ENCODE measurements at places on chromosomes 4 and X.
A peak's percentile ranks its signal among the peaks of the same experiment; 100 is the strongest.

- no peak for DNase-seq
Measured at GRCh38 chr4:43126595-43126994, 234.1 kb downstream of the GRXCR1 start.

- DNase-seq: peak; percentile 85
Measured at GRCh38 chr4:156968479-156968984, 3.1 kb downstream of the PDGFC start.

GRCh38 chrX:45186643-45187026 lies 14.0 kb downstream of the DIPK2B start:
- DNase-seq: no peak

DNA sequence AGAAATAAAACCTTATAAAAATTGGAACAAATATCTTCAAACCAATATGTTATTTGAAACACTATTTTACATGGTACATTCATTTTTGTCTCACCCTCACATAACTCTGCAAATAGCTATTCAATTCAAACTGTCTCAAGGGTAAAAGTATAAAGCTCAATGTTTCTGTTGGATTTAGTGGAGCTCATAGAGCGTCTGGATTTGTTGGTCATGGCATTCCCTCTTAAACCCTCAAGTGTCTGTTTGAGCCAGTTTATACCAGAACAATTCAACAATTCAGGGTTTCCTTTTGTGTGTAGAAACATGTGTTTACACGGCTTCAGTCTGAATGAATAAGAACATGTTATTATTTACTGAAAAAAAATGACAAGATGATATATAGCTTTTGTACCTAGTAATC lies 161.6 kb downstream of the PCDH18 start:
- DNase-seq: no peak

- DNase-seq: no peak
Measured at GRCh38 chr4:171956678-171957077, 143.5 kb downstream of the GALNTL6 start.

DNA sequence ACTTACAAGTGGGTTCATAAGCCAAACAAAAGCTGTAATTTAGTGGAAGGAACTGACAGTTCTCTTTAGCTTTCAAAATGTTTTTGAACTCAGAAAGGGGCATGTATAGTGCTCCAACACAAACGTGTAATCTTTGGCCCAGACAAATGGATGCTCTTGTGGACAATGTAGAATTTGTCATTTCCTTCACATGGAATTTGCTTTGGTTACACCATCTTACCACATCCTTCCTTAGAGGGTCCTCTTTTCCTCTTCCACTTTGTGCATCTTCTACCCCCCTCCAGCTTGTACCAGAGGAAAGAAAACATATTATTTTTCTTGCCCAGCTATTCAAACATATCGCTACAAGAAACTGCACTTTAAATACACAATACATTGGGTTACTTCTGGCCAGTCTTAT lies 42.4 kb downstream of the MEPE start:
- DNase-seq: no peak

GRCh38 chrX:123959281-123960063 lies 2.0 kb upstream of the STAG2 start:
- peak; percentile 24 for DNase-seq

GRCh38 chr4:173214231-173214630 lies 45.6 kb downstream of the GALNT7 start:
- no peak for DNase-seq

DNA sequence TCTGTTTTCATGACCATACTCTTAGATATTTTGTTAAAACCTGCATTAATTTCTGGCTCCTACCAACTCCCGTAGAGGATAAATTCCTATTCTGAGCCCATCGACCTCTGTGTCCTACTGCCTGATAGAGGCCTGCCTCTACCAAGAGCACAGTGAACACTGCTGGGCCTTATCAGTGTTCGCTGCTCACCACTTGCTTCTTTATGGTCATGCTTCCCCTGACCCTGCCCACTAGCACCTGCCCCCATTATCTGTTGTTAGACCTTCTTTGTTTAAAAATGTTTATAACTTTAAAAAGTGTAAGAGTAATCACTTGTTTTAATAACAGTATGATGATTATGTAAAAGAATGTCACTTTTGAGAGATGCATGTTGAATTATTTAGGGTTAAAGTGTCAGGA lies 6.1 kb downstream of the DAPP1 start:
- no peak for DNase-seq

- no peak for DNase-seq
Measured at GRCh38 chrX:103215425-103215991, 600 bp downstream of the BEX4 start.

- no peak for DNase-seq
Measured at GRCh38 chr4:7642741-7643458, 208.2 kb upstream of the PSAPL1 start.

- no peak for DNase-seq
Measured at GRCh38 chrX:132206259-132206658, 13.0 kb downstream of the RAP2C start.

- DNase-seq: no peak
Measured at GRCh38 chr4:148288448-148288847, 153.8 kb downstream of the NR3C2 start.

DNA sequence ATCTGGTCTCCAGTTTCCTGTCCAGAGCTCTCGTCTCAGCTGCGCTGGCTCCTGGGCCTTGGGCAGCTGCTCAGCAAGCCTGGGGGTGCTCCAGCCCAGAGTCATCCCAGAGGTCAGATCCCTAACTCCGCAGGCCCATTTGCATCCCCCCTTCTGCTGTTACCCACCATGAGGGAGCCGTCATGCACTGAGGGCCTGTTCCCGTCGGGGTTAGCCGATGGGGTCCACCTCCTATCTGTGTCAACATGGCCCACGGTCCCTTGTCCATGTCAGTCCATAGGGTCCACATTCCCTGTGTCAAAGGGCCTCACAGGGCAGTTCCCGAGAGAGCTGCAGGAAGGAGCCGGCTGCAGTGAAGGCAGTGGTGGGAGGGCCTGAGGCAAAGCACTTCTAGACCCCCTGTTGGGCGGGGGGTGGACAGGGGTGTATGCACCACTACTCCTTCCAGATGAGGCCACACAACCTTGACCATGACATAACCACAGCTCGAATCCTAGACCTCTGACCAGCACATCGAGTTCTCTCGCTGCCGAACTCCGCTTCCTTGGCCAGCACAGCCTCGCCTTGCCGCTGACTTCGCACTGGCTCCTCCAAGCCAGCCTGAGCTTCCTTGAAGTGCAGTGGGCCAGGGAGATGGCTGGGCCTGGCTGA lies 24.9 kb downstream of the WDR1 start:
- no peak for DNase-seq

DNA sequence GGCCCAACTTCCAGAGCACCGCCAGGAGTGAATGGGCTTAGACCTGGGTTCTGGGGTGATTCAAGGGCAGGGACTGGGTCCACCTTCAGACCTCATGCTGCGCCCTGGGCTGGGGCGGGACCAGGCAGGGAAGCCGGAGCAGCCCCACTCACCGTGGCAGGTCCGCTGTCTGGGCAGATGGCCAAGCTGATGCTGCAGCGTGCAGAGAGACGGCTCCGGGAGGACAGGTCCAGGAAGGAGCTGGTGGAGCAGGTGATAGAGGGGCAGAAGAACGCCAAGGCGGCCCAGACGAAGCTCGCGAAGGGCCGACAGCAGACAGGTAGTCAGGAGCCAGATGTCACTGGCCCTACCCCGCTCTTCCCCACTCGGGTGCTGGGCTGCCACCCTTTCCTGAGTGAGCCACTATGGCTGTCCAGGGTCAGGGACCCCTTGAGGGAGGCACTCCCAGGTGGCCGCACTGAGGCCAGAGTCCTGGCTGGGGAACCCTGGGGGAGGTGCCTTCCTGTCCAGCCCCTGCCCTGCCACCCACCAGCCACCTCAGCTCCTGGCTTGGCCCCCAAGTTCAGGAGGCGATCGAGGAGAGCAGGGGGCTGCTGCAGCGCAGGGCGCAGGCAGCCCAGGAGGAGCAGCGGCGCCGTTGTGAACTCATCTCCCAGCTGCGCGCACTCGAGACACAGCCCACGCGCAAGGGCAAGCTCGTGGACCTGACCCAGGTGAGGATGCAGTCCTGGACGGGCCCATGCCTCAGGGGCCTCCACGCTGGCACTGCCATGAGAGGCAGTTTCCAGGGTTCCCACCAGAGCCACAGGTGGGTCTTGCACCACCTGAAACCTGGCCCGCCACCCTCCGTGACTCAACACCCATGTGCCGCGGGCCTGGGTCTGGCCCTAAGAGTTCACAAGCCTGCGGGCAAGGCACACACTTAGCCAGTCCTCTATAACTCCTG lies 10.1 kb upstream of the RNF4 start:
- DNase-seq: no peak

GRCh38 chr4:38378478-38378877 lies 285.5 kb upstream of the KLF3 start:
- DNase-seq: no peak

- no peak for DNase-seq
Measured at GRCh38 chrX:45623266-45623665, 422.6 kb upstream of the DIPK2B start.

- DNase-seq: no peak
Measured at GRCh38 chr4:25937801-25938200, 23.8 kb downstream of the SMIM20 start.

DNA sequence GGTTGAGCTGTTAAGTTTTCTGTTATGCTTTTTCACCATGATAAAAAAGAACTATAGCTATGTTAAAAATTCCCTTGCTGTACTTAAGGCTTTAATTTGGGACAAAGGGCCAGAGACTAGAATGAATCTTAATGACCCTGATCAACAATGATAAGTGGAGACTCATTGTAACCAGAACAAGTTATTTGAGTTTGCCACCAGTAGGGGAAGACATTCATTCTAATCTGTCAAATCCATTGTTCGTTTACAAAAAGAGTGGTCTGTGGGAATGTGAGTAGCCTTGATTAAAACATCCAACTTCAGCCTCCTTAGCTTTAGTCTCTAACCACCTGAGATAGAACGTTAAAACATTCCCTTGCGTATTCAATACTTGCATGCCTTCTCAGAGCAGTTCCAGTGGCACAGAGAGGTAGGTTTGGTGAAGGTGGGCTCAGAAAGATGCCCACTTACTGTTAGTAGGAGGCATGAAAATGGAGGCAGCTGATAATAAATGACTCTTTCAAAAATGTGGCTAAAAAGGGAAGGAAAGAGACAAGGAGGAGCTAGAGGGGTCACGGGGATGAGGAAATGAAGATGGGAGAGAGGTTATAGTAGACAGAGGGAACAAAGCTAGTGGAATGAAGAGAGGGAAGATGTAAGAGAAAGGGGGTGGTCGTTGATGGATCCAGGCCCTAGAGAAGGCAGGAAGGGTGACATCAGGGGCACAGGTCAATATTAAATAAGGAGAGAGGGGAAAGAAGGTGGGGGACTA lies 66.2 kb downstream of the EGF start:
- no peak for DNase-seq

GRCh38 chr4:156775813-156776212 lies 195.8 kb downstream of the PDGFC start:
- peak; percentile 81 for DNase-seq

GRCh38 chr4:139189972-139190371 lies 13.0 kb upstream of the ELF2 start:
- no peak for DNase-seq

DNA sequence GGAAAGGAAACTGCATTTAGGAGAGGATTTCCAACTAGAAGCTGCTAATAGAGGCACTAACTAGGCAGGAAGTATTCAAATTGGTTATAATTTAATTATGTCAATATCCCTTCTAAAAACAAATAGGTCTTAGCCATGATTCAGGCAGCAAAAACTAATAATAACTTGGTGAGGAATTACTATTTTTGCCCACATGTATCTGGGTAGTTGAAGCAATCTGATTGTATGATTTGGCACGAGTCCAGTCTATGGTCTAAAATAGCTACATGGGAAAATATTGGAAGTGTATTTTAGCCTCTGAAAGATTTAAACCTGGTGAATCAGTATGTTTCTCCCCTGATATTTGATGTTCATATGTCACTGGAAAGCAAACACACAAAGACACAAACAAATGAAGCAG lies 62.2 kb downstream of the MFAP3L start:
- DNase-seq: no peak

DNA sequence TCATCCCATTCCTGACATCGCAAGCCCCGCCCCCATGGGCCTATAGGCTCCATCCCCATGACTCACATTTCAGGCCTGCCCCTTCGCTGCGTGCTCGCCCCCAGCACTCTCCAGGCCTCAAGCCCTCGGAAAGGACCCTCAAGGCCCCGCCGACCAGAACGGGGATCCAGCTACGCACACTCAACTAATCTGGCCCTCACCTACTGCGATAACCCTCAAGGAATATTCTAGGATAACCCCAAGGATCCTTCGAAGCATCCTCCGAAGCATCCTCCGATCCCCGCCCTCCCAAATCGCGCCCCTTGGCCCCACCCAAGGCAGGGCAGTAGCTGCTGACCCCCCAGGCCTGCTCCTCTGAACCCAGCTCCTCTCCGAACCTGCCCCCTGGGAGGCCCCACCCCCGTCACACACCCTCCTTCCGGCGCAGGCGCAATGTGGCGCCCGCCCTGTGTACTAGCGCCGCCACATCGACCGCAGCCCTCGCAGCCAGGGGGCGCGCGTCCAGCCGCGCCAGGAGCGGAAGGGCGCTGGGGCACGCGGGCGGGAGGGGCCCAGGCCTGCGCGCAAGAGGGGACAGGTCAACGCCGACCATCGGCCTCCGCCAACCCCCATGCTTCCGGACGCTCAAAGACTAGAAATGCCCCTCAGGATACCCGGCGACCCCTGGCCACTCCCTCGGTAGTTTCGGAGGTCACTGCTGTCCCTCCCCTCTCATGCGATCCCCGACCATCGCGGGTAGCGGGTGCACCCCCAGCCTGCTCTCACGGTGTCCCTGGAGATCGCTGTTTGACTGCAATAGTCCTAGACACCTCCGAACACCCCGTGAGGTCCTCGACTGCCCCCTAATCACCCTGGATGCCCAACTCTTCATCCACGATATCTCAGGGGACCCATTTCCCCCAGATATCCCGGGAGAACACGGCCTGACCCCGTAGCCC lies 6.4 kb upstream of the MAGIX start:
- peak; percentile 77 for DNase-seq

DNA sequence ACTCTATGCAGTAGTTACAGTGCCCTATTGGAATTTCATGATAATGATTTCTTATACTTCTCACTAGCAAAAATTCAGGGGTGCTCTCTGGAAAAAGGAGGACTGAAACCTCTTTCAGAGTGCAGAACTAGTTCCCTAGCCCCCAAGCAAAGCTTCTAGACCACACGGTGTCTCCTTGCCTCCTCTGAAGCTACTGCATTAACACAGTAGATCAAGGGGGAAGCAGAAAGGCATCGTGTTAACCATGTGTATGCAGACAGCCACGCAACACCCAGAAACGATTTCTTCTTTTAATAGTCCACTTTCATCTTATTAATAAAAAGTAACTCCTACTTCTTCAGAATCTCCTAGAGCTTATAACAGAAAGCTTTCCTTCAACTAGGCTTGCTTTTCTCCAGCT lies 44.7 kb downstream of the MAML3 start:
- no peak for DNase-seq
